Stimulated activated CD8-positive, alpha-beta memory T cell treated with anti-CD3 and anti-CD28 coated beads, Interleukin-7, amount 100 ng/mL, for 1 hour (primary cell): ENCODE measurements at places on chromosomes 16 and 17.

GRCh38 chr17:81033535-81034167 is 1.3 kb upstream of the BAIAP2 start:
- no peak for DNase-seq

- no peak for DNase-seq
These were observed 1.2 kb upstream of the ZKSCAN2 start for GRCh38 chr16:25258861-25259179.

- no peak for DNase-seq
These were observed 2284.7 kb downstream of the TP53TG3F start for GRCh38 chr16:35744084-35744483.

DNA sequence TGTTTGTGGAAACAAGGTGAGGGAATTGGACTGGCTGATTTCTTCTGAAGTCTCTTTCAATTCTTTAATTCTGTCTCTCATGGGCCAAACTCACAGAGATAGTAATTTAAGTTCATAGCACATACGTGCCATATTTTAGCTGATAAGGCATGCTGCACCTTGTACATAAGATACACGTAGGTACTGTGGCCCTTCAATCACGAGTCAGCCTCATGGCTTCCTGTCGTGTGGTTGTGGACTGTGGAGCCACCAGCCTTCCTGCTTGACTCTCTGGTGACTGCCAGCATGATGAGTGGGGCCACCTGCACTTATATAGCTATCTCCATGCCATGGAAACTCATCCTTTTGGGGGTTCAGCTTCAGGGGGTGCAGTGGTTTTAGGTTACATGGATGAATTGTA is 25.1 kb downstream of the KSR1 start:
- no peak for DNase-seq

- no peak for DNase-seq
These were observed 7.7 kb upstream of the PCTP start for GRCh38 chr17:55743103-55743679.

DNA sequence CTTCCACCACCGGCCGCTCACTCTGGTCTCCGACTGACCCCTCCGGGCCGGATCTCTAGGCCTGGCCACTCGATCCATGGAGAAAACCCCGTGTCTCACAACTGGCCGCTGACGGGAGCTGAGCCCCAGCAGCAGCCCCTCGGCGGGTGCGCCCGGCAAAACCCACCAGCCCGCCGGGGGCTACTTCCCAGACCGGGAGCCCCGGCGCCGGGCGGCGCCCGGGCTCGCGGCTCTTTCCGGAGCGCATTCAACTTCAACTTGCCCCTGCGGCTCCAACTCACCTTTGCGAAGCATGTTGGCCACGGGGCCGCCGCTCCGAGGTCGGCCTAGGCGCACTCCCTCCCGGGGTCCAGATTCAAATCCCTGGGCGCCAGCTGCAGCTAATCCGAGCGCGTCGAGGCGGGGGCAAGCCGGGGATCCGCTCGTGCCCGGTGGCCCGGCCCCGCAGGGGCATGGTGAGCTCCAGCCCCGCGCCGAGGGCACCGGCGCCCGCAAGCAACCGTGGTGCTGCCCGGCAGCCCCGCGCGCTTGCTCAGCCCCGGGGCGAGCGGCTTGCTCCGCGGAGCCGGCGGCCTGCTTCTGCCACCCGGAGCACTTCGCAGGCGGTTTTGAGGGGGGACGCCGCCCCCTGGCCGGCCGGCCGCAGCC is 438 bp downstream of the RTN4RL1 start:
- DNase-seq, result no peak

DNA sequence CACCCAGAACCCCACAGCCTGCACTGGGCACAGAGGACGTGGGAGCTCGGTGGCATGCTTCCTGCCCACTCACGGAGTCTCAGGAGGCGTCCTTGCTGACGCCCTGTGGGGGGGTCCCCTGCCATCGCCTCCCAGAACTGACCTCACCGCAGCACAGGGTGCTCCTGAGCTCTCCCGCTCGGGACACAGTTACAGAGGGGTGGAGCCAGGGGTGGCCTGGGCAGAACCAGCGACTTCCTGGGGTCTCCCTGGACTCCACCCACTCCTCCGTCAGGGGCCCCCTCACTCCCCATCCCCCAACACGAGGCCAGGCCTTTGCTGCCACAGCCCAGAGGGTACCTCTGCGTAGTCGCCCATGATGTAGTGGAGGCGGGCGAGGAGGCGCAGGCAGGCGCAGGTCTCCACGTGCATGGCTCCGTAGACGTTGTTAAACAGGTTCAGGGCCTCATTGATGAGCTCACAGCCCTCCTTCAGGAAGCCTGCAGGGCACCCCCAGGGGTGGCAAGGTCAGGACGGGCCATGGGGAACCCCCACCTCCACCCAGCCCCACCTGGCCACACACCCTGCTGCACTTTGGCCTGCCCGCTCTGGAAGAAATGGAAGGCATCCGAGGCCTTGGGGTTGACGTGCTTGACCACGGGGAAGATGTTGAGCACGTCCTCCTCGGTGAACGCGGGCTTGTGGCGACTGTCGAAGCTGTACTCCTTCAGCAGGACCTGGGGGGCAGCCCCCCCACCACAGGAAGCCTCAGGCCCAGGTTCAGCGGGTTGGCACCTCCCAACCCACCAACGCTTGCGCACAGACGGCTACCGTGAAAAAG is 17.8 kb downstream of the CLUH start:
- DNase-seq, result no peak

- DNase-seq, result no peak
These were observed 159.5 kb upstream of the CACNG5 start for GRCh38 chr17:66675273-66675990.
